ENCODE measurements at places on chromosomes 6 and 20.

DNA sequence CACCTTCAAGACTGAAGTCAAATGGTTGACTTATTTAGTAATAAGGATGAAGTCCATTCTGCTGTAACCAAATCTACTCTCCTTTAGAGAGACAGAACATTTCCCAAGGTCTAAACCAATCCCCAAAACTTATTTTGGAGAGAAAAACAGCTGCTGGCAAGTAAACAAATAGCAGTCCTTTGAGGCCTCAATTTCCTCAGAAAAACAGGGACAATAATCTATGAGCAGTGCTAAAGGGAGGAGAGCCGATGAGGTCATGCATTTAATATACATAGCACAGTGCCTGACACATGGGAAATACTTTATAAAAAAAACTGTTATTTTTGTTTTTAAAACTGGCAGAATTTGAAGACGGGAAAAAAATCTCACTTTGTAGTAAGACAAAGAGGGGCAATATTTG, 526.0 kb downstream of the EPM2A start:
- H3K36me3 ChIP-seq: no peaks in the 10 kb centered on the region
- peaks cover 10% of the 10 kb centered on the region for H3K4me1 ChIP-seq
- H3K27me3 ChIP-seq: no peaks in the 10 kb centered on the region
- H3K27ac ChIP-seq: no peak overlapping the region
- H3K4me3 ChIP-seq: no peak overlapping the region

DNA sequence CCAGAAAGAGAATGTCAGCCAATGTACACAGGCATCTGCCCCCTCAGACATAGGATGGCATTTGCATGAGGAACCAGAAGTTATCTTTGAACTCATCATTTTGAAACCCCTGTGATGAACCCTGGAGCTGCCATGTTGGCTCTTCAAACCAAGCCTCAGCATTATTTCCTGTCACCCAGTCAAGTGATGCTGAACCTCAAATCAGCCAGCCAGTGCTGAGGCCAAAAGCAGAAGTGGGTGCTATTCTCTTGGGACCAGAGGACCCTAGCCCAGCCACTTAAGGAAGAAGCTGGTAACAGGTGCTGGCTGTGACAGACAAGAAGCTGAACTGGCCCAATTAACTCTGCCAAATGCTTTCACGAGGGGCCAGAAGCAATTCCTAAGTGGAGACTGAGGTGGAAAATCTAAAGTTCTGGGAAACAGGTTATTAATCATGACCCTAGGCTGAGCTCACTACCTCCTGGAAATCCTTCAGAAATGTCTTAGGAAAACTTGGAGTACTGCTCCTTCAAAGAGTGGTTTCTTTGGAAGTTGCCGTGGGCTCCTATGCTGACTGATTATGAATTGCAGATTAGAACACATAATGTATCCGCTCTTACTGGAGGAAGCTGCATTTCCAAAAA, 4.0 kb downstream of the PKIG start:
- H3K36me3 ChIP-seq: peaks cover 17% of the 10 kb centered on the region
- H3K4me1 ChIP-seq: peaks cover 99% of the 10 kb centered on the region
- no peaks in the 10 kb centered on the region for H3K27me3 ChIP-seq
- peak overlapping the region; percentile 74 for H3K4me3 ChIP-seq

GRCh38 chr6:36968266-36968977, 13.9 kb downstream of the PI16 start:
- peaks cover 87% of the 10 kb centered on the region for H3K4me1 ChIP-seq
- DNase-seq: peak; percentile 62
- no peaks in the 10 kb centered on the region for H3K27me3 ChIP-seq
- H3K27ac ChIP-seq: peak overlapping the region; percentile 85
- H3K4me3 ChIP-seq: no peak overlapping the region
- peaks cover 67% of the 10 kb centered on the region for H3K36me3 ChIP-seq

DNA sequence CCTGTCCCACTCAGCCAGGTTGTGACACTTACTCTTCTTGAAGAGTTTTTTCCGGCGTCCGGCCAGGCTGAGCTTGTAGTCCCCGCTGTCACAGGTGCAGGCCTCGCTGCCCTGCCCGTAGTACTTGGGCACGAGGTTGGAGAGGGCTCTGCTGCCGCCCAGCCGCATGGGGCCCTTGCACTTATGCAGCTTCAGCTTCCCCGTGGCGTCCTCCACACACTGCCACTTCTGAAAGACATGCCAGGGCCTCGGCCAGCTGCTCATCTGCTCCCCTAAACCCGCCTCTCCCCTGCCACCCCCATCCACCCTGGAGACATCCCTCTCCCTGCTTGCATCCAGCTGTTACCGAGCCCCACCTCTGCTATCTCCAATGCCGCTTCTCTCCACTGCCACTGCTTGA, 113.1 kb downstream of the SULF2 start:
- no peak overlapping the region for H3K27ac ChIP-seq
- H3K36me3 ChIP-seq: peaks cover 22% of the 10 kb centered on the region
- peaks cover 3% of the 10 kb centered on the region for H3K4me1 ChIP-seq

- no peak overlapping the region for H3K4me3 ChIP-seq
- no peak overlapping the region for H3K27ac ChIP-seq
- H3K27me3 ChIP-seq: no peaks in the 10 kb centered on the region
- H3K36me3 ChIP-seq: no peaks in the 10 kb centered on the region
- no peak for DNase-seq
Observed at GRCh38 chr6:24004062-24004461, 122.0 kb upstream of the NRSN1 start.
